ENCODE measurements at places on chromosomes 7 and 10.

DNA sequence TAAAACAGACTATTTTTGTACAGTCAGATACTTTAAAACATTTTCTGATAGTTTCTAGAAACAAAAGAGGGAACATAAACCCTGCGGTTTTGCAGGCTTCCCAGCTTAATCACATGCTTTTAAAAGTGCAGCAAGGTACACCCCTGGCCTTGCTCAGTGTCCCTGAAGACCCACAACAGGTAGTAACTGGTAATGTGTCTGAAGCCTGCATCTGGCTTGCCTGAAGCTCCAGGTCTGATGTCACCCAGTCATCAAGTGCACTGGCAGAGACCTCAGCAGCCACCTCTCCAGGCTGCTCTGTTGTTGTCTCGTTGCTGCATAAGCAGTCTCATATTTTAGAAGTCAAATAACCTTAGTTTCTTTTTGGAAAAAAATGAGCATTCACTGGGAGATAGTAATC lies 376.1 kb upstream of the MTPN start:
- DNase-seq = no peak

GRCh38 chr7:1809070-1809469 lies 139.0 kb downstream of the ELFN1 start:
- no peak for DNase-seq

- DNase-seq = no peak
Measured at GRCh38 chr7:1313613-1314012, 80.9 kb downstream of the UNCX start.

DNA sequence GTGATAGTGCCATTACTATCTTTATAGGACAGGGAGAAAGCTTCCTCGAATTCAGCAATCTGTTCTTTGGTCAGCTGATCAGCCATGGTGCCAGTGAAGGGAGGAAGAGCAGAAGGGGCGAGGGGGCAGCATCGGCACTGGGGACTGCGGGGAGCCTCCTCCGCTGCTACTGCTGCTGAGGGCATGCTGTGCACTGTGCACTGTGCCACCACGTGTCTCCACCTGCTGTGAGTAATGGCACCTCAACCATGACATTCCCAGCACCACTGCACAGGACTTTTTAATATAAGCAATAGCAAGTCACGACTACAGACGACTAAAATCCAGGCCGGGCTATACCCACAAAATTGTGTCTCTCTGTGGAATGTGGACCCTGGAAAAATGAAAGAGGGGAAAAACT lies 105.0 kb upstream of the LANCL2 start:
- DNase-seq = no peak

- DNase-seq = no peak
Measured at GRCh38 chr7:86995052-86995725, 64.3 kb downstream of the ELAPOR2 start.

GRCh38 chr7:122309421-122309820 lies 4.9 kb upstream of the FEZF1 start:
- no peak for DNase-seq

- DNase-seq = no peak
Measured at GRCh38 chr7:151271699-151272355, 23.3 kb upstream of the SMARCD3 start.

DNA sequence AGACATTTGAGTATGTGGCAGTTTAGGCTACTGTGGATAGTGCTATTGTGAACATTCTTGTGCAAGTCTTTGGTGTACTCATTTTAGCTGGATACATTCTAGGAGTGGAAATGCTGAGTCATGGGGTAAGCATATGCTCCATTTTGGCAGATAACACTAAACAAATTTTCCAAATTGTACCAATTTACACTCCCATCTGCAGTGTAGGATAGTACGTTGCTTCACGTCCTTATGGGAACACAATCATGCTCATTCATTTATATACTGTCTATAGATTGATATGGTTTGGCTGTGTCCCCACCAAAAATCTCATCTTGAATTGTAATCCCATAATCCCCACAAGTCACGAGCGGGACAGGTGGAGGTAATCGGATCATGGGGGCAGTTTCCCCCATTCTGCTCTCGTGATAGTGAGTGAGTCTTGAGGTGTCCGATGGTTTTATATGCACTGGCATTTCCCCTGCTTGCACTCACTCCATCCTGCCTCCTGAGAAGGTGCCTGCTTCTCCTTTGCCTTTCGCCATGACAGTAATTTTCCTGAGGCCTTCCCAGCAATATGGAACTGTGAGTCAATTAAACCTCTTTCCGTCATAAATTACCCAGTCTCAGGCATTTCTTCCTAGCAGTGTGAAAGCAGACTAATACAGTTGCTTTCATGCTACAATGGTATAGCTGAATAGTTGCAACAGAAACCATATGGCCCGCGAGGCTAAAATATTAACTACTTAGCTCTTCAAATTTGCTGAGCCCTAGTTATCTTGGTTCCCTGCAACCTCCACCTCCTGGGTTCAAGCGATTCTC lies 25.6 kb downstream of the RNF216 start:
- DNase-seq = no peak

DNA sequence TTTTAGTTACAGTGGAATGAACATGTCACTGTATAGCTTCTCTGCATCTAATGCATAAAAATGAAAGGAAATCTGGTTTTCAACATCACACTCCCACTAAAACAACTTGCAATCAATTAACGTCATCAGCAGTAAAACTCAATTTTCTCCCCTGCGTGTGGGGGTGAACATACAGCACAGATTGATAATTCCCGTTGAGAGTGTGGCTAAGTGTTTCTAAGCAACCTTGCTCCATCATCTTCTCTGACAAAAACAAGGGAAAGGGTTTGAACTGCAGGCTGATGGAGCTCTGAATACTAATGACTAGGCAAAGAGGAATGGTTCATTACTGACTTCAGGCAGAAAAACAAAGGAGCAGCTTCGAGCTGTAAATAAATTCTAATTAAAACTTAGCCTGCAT lies 238.3 kb downstream of the PARD3 start:
- DNase-seq = no peak

DNA sequence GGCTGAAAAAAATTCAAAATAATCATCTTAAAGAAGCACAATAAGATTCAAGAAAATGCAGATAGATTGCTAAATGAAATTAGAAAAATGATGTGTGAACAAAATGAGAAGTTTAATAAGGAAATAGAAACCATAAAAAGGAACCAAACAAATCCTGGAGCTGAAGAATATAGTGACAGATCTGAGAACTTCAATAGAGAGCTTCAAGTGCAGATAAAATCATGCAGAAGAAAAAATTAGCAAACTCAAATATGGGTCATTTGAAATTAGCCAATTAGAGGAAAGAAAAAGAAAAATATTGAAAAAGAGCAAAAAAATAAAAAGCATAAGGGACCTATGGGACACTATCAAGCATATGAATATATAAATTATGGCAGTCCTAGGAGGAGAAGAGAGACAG lies 720.1 kb downstream of the PARD3 start:
- no peak for DNase-seq

GRCh38 chr10:52658112-52658511 lies 114.5 kb downstream of the MBL2 start:
- DNase-seq = no peak

- no peak for DNase-seq
Measured at GRCh38 chr10:58512491-58513187, at the start of gene BICC1. BICC1 (plus strand) TSS chr10:58512872; CDS start chr10:58513144, 272 bp downstream.

Data from stimulated activated CD8-positive, alpha-beta memory T cell treated with anti-CD3 and anti-CD28 coated beads, Interleukin-7, amount 100 ng/mL, for 24 hours (primary cell).